Adipose tissue (tissue), 3 donors: ENCODE measurements at places on chromosomes 7 and 10. TPM values are rescaled to one million over a fixed set of nuclear protein-coding genes. Genes with fewer than 3 reads are reported as not detected.

The NKX1-2 gene
- polyA plus RNA-seq: not detected

The TRIM74 gene
- polyA plus RNA-seq: 1.0 TPM

The SCIN gene
- 2.4 TPM for polyA plus RNA-seq

The KCNH2 gene
- polyA plus RNA-seq: 0.19 TPM
